ENCODE measurements at places on chromosomes 4 and X.

DNA sequence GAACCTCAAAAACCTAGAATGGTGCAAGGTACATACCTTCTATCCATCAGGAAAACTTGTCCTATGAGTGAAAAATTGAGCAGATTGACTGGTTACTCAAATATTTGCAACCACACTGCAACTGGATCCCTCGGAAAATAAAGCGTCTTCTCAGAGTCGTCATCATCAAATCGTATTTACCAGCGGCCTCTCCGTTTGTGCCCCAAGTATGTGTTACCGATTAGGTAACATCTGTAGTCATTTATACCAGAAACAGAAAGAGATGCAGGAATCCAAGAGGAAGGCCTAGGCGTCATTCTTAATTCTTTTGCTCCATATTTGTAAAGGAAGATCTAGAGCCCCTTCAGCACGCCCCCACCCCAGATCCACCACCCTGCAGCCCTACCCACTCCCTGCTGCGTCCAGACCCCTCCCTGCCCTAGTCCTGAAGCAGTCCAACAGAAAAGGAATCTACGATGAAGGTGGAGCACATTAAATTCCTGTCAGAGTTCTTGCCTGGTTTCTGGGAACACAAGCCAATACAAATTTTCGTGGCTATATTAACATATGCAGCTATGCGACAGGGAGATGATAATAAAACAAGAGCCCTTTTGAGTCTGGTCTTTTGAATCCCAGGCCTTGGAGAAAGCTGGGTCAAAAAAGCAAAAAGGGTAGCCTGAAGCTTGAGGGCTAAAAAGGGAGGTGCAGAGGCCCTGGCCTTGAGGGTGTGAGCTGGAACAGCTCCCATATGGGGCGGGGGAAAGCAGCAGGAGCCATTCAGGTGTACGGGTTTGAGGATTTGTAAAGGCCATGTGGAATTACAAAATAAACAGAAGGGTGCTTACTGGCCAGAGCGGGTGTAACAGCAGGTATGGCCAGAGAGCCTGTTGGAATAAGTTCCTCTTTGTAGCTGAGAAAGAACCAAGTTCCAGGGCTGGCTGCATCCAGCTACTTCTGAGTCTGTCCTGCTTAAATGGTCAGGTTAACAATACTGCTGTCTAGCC is 77.0 kb downstream of the ZNF827 start:
- DNase-seq, result no peak

- no peak for DNase-seq
These were observed 27.6 kb downstream of the C4orf54 start for GRCh38 chr4:99629962-99630554.

DNA sequence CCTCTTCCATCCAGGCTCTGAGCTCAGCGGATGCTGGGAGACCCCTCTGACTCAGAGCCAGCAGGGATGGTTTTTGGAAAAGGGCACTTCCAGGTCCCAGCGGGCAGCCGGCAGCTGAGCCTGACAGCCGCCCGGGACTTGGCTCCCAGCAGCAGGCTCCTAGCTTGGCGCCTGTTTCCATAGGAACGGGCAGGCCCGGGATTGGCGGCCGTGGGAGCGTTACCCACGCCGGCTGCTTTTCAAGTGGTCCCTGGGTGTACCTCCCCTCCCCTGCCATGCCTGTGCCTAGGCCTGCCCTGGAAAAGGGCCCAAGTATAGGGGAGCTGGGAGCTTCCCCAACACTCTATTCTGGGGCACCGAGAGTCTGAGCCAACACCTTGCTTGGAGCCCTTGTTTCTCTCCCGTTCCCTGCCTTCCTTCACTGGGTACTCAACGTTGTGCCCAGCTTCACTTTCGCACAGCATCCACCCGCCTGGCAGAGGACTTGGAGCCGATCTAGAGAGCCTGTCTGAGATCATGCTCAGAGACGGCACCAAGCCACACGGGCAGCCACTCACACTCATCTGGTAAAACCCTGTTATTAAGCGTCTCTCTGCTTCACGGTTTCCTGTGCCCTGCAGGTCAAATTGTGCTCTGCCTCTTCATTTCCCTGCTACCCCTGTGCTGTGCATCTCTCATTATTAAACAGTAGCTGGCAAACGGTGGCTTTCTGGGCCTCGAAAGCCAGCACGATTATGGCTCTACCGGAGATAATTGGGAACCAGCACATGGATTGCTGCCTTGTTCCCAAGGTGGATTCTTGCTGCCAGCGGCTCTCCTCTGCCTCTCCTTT is 521.5 kb downstream of the BCOR start:
- no peak for DNase-seq

GRCh38 chr4:23500894-23501449 is 388.9 kb downstream of the PPARGC1A start:
- no peak for DNase-seq

GRCh38 chr4:85762529-85762871 is 287.6 kb downstream of the ARHGAP24 start:
- DNase-seq, result no peak

DNA sequence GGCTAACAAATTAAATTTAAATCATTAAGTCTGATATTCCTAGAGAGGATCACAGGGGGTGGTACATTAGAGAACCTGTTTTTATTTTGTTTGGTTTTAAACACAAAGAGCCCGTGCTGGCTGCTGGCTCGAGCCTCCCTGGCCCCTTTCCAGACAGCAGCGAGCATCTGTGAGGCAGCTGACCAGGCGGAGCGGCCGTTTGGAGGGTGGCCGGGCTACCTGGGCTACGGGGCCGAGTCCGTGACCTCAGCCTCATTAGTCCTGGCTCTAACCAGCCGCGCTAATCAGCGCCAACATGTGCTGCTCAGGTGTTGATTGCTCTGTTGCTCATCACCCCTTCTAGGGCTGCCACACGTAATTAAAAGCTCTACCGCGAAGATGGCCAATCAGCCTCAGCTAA is 35.3 kb downstream of the DCTD start:
- DNase-seq, result no peak

- DNase-seq, result no peak
These were observed 22.9 kb downstream of the IL3RA start for GRCh38 chrX:1359477-1359873.

DNA sequence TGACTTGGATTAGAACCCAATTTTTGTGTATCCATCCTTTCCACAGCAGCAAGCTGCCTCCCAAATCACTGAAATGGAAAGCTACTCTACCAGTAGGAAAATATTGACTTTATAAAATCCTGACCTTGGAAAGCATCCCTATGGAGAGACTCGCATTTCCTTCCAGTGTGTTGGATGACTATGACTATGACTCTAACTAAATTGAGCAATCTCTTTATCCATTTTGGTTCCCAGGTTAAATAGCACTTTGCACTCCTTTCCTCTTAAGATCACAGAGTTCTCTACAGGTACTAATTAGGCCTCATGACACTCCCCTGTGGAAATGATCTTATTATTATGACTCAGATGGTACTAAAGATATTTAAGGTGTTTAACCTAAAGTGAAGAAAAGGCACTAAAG is 431.8 kb downstream of the PPARGC1A start:
- no peak for DNase-seq

DNA sequence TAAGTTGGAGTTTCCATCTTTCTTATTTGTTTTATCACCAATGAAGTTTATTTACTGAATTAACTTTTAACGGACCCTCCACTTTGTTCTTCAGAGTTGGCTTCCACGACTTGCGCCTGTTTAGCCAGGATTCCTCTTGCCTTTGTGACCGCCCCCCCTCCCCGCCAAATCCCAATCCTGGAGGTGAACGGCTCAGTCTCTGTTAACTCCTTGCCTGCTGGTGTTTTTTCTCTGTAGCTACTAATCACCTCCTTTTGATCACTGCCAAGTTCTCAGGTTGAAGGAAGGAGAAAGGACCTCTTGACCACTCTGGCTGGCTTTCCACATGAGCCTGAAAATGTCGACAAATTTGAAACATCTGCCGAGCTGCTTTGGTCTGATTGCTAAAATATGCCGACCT is 46.8 kb upstream of the BCOR start:
- no peak for DNase-seq

DNA sequence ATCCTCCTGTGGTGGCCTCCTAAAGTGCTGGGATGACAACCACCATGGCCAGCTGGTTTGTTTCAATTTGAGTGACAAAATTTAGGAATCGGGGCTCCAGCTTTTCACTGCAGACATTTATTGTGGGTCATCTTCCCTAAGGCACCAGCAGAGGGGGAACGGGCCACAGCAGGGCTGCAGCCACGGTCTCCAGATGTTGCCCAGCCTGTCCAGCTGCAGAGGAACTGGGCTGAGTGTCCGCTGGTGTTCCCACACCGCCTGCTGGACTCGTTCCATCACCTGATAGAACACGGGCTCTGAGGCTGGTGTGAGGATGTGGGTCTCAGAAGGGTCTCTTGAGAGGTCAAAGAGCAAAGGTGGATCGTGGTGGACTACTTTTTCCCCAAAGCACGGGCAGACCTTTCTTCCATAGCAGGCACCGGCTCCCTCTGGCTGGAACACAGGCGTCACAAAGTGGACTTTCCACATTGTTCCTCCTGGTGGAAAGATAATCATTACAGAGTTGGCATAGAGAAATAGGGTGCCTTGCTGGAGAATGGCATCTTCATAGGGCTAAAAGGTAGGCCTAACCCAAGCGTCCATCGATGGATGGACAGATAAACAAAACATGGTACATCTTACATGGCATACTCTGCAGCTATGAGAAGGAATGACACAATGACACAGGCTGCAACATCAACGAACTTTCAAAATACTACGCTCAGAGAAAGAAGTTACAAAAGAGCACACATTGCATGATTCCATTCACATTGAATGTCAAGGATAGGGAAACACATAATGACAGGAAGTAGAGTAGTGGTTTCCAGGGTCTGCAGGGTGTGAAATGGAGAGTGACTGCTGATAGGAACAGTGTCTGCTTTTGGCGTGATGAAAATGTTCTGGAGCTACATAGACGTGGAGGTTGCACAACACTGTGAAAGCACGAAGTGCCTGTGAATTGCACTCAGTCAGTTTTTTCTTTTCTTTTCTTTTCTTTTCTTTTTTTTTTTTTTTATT is 5.9 kb upstream of the ARSD start:
- no peak for DNase-seq

- DNase-seq, result no peak
These were observed 507.0 kb downstream of the PPARGC1A start for GRCh38 chr4:23382879-23383278.

DNA sequence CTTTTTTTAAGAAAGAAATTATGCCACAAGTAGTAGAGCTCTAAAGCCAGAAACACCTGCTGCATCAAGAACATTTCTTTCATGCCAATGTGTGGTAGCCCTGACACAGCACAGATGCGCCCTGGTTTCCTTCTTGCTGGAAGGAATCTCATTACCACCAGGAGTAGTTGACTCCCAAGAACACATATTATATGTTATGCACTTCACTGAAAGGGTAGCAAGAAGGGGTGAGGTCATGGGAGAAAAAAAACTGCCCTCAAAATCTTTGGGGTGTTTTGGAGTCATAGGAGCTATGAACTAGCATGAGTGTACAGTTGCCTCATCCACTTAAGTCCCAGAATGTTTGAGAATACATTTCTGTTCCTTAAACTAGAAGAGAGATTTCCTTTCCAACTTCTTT is 185.8 kb upstream of the C1QTNF7 start:
- DNase-seq, result no peak

All from suprapubic skin (tissue), 4 donors.